ENCODE measurements at places on chromosomes 3 and 15.

DNA sequence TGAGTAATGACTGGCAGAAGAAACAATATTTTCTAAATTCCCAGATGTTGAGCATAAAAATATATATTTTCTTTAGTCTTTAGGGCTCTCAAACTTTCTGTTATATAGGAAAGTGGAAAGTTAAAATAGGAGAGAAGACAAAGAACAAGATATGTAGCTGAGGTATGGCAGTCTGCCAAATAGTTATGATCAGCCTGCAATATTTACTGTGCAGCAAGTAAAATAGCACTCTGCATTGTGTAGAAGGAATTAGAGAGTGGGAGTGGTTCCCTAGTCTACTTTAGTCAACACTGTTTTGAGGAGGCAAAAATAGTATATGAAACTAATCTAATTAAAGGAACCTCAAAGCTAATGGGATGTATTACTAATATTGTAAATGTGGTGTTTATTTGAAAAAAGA, 978.1 kb upstream of the ALCAM start:
- no peak for DNase-seq

DNA sequence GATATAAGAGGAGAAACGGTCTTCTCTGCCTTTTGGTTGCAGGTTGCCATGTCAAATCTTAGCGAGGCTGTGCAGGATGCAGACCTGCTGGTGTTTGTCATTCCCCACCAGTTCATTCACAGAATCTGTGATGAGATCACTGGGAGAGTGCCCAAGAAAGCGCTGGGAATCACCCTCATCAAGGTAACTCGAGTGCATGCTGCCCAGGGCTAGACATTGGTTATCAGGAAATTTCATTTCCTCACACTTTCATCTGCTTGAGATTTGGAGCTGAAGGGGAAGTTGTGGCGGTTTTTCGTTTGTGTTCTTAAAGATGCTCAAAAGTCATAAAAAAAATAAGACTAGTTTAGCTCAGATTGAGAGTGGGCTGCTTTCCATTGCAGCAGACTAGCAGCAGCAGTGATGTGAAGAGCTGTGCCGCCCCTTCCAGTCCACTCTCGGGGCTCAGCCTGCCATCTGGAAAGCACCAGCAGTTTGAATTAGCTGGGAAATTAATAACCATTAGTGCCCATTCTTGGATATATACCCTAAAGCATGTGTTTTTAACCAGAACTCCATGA, 32.2 kb downstream of the GPD1L start:
- no peak for DNase-seq

DNA sequence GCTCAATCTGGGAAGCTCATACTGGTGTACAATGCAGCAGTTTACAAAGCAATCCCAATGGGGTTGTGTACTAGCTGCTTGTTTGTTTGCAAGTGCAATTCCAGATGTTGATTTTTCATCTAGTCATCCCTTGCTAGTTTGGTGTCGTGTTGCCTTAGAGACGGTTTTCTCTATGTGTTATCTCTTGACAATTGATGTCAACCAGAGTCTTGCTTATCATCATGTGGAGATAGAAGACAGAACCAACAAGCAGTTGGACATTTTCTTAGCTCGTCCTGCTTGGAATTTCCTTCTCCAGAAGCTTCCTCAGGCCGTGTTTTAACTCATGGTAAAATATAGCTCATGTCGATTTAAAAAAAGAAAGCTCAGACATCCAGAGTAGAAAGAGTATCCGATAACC, 262.0 kb upstream of the KCNH8 start:
- DNase-seq: no peak

GRCh38 chr15:57505056-57505715, 86.5 kb upstream of the MYZAP start:
- DNase-seq: no peak

- no peak for DNase-seq
Measured at GRCh38 chr3:177484206-177484605, 286.9 kb upstream of the TBL1XR1 start.

DNA sequence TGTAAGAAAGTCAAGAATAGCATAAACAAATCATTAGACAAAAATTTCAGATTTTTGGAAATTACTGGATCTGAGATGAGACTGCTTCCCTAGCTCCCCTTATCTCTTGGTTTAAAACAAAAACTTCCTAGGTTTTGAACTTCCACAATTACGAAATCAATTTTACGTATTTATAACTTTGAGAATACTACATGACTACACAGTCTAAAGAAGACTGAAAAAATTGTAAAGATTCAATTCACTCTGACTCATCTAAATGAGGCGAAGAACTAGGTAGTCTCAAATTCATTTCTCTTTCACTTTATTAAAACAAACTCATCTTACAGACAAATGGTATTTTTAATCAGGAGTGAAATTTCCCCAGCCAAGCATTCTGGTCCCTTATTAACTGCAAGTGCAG, 10.3 kb downstream of the CCDC54 start:
- no peak for DNase-seq

DNA sequence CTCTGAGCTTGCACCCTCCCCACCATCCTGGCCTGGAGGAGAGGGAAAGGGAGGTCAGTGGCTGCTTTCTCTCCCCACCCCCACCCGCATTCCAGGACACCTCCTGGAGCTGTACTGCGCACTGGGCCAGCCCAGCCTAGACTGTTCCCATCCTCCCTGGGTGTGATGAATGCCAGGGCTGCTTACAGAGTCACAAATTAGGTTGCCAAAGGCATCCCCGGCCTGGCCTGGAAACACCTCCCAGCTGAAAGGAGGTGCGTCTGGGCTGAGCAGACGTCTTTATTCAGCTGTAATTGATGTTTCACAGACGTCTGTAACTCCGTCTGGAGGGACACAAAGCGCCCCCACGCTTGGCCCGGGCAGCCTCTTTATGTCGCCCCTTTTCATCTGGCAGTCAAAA, 47.6 kb downstream of the RHCG start:
- DNase-seq: no peak

DNA sequence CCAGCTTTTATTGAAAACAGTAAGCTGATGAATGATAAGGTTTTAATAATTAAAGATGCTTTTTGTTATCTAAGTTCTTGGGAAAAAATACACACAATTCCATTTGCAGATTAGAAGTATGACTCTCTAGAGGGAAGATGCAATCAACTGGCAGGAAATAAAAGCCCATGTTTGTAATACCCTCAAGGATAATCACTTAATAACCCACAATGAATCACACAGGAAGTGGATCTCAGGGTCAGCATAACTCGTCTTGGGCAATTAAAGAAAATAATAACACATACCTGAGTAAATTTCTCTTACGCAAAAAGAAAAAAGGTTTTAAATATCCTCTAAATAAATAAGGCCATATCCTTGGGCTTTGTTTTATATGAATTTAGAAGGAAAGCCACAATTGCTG, 9.4 kb upstream of the EID1 start:
- peak; percentile 41 for DNase-seq

DNA sequence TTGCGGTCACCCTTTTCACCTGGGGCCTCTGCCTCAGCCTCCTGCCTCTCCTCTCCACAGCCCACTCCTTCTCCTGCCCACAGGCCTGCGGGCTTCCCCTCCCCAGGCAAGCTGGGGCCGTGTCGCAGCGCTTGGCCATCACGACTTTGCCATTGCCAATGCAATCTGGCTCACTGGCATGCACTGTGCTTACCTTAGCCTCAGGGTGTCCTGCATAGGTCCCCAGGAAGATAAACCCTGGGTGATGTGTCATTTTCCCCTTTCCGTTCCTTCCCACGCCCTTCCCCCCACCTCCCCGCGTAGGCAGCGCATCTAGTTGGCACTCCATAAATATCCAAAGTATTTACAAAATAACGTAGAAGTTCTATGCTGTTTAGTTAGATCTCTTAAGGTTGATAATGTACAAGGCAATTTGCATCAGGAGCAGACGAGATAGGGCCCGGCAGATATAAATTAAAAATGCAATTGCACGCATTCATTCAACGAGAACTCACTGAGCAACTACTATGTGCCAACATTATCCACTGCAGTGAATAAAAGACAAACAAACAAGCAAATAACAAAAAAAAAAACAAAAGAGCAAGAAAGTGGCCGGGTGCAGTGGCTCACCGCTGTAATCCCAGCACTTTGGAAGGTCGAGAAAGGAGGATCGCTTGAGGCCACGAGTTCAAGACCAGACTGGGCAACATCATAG, 973 bp upstream of the COPG1 start:
- DNase-seq: no peak

DNA sequence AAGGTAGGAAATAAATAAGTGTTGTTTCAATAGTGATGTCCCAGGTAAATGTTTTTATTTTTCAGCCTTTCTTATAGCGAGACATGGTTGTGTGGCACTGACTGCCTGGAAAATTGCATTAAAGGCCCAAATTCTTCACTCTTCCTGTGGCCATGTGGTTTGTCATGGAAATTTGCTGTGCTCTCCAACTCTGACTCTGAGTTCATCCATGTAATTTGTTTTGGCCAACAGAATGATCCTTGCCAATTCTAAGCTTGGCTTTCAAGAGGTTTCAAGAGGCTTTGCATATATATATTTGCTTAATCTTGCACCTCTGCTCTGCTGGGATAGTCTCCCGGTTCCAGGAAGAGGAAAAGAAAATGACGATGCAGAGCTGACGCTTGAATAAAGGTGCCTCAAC, 107.5 kb upstream of the ARHGEF26 start:
- DNase-seq: no peak

Measured in D341Med (cell line).